ENCODE measurements at places on chromosomes 16 and 17.

GRCh38 chr16:10590342-10590741 lies 9.9 kb upstream of the EMP2 start:
- DNase-seq, result no peak

DNA sequence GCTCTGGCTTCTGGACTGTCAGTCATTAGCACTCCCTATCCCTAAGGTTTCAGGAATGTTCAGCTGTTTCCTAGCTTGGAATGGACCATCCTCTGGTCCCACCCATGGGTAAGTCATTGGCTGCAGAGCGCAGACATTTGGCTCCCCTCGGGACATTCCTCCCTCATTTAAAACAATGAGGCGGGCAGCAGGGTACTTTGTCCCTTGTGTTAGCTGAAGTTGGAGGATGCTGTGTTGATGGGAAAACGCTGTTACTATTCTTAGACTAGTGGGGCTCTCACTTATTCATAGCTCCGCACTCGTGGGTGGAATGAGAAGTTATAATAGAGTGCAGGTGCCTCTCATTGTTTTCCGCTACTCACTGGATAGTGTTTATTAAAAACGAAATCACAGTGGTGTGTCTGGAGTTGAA lies 673.8 kb downstream of the WWOX start:
- no peak for DNase-seq

DNA sequence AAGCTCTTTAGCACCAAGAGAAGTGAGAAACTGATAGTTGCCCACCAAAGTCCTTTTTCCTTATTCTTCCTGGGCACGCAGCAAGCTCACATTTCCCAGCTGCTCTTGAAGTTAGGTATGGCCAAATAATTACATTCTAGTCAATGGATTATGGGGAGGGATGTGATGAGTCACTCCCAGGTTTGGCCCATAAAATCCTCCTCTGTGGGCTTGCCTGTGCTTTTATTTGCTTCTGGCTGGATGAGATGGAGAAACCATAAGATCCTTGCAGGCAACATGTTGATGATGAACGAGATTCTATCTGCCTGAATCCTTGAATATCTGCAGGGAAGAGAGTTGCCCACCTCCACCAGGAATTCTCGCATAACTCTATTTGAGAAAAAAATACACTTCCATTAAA lies 568.3 kb upstream of the SALL1 start:
- DNase-seq, result no peak

- DNase-seq, result no peak
These were observed 39.0 kb downstream of the NEUROD2 start for GRCh38 chr17:39568702-39569101.

GRCh38 chr16:47004652-47005051 lies 31.2 kb upstream of the DNAJA2 start:
- no peak for DNase-seq

GRCh38 chr16:80924372-80924978 lies 82.2 kb downstream of the CMC2 start:
- DNase-seq, result peak; percentile 20

- DNase-seq, result no peak
These were observed 177.4 kb downstream of the RBFOX1 start for GRCh38 chr16:7509963-7510601.

GRCh38 chr16:11418506-11418905 lies 73.2 kb downstream of the RMI2 start:
- DNase-seq, result no peak

DNA sequence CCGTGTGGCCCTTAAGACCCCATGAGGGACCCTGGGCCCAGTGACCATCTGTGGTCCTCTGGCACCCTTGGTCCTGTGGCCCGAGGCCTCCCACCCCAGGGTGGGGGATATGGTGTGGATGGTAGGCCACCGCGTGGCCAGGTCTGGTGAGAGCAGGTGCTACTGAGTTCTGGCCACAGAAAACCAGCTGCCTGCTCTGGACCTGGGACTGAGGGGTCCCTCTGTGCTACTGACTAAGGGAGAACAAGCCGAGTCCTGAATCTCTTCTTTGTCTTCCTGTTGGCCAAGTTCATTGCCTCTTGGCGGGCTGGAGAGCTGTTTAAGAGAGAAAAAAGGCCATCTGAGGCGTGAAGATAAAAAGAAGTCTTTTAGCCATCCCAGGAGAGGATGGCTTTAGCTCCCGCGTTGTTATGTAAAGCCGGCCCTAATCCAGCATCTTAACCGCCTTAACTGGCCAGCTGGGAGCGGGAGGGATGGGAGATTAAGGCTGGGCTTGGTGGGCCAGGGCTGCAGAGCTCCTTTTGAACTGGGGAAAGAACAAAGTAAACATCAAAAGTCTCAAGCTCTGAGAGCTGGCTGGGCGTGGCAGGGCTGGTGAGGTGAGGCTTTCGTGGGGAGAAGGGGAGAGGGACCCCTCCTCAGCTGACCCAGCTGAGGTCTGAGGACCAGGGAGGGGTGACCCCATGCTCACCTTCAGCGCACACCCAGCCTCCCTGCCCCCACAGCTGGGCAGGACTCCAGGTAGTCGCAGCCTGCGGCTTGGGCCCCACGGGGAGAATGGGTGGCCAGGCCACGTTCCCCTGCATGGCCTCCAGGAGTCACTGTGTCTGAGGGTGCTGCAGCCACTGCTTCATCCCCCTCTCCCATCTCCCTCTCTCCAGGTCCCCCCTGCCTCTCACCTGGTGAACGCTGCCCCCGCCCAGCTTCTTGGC lies 62.4 kb downstream of the NKD1 start:
- no peak for DNase-seq

DNA sequence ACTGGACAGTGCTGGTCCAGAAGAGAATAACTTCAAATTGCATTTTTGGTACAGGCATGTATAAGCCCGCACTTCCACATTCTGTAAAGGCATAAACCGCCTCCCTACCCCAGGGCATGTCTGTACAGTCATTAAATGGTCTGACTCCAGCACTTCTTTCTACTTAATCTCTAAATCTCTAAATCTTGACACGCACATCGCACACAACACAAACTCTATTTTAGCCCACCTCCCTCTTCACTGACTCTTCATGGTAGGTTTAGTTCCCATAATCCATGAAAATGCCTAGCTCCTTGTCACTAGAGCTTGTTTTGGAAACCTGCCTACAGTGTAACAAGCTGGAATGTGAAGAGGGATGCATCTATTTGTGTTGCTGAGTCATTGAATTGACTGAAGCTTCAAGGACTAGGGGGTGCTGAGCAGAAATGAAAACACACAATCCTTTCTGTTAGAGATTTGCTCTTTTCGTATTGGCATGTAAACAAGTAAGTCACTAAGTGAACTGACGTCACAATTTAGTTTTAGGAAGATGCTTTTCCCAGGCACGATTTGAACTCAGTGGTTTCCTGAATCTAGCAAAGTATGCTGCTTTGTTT lies 1.6 kb upstream of the DUSP14 start:
- DNase-seq, result no peak

GRCh38 chr16:64900019-64900418 lies 221.8 kb downstream of the CDH11 start:
- no peak for DNase-seq
